ENCODE measurements at places on chromosomes 1 and 21.

DNA sequence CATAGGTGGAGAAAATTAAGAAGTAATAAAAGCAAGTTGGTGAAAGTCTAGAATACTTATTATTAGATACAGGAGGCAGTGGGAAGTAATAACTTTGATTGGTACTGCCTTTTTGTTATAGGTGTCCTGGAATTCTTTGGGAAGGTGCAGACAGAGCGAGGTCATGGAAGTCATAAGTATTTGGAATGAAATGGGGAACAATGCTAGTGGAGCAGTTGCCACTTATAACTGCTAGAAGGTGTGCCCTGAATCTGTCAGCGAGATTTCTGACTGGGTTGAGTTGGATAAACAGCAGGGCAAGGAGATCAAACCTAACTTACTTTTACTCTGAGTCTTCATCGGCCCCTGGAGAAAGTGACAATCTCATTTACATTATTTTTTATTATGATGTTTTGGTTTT, 69.6 kb downstream of the LHX9 start:
- no peak for DNase-seq

DNA sequence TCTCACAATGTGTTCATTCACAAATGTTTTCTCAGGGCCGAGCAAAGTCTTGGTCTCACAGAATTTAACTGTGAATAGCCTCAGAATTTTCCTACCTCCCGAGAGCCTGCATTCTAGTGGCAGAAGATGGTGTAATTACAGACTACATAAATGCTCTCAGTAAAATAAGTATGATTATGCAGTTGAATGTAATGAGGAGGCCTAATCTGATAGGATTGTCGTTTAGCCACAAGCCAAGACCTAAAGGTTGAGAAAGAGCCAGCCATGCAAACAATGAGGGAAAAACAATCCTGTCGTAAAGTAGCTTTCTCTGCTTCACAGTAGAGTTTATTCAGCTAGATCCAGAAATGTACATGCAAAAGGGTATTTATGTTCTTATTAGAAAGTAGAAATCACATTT, 607.8 kb upstream of the B3GALT2 start:
- no peak for DNase-seq

DNA sequence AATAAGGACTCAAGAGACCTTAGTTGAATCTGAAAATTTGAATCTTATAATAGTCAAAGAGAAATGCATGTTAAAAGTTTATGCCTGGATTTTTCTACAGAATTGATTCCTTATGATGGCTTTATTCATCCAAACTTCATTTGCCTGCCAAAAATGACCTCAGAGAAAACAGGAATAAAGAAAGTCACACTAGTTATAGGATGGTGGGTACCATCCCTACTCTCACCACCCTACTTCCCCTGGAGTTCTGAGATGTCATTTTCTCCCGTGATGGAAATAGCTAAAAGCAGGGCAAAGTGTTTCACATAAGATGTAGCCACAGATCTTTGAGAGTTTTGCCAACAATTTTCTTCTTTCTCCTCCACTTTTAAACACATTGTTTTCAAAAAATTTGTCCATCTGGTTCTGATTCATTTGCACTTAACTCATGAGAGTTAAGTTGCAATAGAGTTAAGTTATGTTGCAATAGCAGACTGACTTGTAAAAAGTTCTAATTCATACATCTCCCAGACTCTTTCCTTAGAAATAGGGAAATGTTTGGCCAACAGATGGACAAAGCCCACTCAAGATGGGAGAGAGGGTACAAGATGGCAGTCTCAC, 384.6 kb downstream of the PLPP3 start:
- no peak for DNase-seq

GRCh38 chr1:116460783-116461376, 87.8 kb downstream of the ATP1A1 start:
- DNase-seq, result no peak

GRCh38 chr21:46000182-46000730, 18.7 kb downstream of the COL6A1 start:
- no peak for DNase-seq

- peak; percentile 48 for DNase-seq
Observed at GRCh38 chr1:2233997-2234761, 6.1 kb downstream of the SKI start.

- DNase-seq, result no peak
Observed at GRCh38 chr21:34693192-34693810, 24.5 kb downstream of the CLIC6 start.

GRCh38 chr21:44576025-44576420, 2.5 kb downstream of the KRTAP10-4 start:
- no peak for DNase-seq

DNA sequence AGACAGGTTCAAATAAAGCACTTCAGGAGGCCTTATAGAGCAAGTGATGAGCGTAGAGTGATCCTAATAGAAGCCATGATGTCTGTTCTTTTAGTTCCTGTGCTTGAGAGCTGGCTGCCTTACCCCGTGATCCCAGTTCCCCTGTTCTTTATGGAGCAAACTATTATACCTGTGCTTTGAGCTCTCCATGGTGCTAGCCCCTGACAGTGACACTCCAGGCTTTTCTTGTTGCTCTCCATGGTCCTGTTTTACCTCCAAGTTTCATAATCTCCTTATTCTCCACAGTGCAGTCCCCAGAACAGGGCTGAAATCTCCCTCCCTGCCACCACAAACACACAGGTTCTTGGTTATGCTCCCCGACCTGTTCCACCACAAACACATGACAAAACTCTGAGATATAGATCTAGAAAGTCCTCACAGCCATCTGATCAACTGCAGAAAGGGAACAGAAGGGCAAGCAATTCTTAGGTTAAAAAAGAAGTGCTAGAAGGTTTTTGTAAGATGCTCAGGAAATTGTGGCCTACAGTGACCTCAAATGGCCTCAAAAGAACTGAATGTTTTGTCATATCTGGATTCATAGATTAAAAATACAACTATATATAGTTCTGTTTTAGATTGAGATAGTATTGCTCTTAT, 6.0 kb downstream of the CADM3 start:
- DNase-seq, result no peak

DNA sequence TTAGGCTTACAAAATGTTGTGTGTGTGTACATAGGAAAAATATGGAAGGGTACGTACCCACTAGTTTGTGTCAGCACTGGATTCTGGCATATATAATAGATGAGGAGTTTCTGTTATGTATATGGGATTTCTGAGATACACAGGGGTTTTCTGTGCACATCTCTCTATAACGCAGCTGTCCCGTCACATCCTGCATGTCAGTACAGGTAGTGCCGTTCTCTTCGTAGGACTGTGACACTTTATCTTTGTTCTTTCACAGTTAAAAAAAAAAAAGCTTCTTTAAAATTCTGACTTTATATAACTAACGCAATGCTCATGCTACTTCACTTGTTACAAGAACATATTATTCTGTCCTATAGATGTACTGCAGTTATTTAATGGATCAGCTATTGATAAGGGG, 42.9 kb downstream of the ADARB1 start:
- DNase-seq, result no peak

GRCh38 chr1:228021355-228022030, 14.7 kb downstream of the WNT3A start:
- no peak for DNase-seq

- no peak for DNase-seq
Observed at GRCh38 chr1:19772053-19772452, 27.7 kb downstream of the TMCO4 start.

DNA sequence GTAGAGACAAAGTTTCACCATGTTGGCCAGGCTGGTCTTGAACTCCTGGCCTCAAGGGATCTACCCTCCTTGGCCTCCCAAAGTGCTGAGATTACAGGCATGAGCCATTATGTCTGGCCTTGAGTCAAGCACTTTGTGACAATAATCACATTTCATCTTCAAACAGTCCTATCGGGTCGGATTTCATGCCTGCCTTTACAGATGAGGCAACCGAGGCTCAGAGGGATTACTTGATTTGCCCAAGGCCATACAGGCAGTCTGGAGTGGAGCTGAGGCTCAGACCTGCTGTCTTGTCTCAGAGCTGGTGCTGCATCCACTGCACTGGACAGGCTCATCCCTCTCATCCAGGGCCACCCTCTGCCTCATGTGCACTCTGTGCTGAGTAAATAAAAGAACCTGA, 26.6 kb downstream of the FAM151A start:
- no peak for DNase-seq

- DNase-seq, result no peak
Observed at GRCh38 chr1:77994117-77994705, 10.5 kb upstream of the DNAJB4 start.

DNA sequence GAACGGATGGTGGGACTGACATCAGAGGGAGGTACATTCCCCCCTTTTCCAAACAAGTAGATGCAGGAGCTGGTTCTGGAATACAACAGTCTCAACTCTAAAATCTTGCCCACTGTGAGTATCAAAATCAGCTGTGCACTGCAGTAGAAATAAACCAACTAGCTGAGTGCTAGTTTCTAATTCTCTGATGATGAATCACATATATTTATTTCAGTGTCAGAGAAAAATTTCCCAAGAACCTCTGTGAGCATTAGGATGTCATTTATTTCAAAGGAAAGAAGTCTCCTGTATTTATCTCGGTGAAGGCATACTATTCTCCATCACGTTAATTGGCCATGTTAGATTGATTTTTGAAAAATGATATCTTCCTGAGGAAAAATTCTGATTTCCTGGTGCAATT, 67.1 kb downstream of the LHX9 start:
- no peak for DNase-seq

DNA sequence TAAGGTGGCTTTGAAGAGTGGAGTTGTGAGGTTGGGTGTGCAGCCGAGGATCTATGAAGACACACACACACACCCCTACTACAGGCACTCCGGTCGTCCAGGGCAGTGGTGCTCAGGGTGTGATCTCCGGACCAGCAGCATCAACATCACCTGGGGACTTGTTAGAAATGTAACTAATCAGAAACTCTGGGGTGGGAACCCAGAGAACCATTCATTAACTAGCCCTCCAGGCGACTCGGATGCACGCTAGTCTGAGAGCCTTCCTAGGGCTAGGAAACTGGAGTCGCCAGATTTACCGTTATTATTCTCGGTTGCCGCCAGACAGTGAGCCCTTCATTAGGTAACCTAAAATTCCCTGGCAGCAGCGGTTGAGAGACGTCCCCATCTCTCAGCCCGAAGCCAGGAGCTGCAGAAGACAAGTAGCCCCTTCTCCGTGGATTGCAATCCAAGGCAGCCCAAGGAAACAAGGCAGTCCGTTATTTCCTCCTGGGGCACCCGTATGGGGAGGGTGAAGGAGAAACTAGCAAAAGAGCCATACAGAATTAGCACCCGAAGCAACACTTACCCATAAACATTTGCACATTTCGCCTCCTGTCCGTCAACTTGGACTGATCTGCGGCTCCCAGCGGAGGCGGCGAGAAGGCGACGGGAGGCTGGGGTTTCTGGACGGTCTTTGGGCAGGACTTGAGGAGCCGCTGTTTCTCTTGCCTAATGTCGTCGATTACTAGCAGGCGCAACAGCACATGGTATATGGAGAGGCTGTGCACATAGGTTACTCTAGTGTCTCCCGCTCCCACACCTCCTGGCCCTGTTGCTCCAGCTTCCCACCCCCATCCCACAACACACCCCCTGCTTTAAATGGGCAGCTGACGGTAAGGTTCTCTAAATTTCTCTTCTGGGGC, 2.9 kb upstream of the CCN1 start:
- no peak for DNase-seq

DNA sequence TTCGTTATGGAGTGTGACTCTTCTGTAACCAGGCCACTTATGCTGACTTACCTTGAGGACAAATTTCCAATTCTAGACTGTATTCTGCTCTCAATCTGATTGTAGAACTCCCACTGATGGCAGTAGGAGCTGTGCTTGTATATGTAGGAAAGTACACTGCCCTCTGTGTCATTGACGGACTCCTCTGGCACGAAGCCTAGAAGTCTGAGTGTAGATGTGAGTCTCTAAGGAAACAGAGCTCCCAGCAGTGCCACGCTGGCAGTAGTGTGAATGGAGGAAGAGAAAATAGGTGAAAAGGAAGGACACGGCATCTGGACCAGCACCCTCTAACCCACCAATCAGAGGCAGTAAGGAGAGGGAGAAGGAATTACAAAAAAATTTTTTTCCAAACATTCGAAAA, 130.4 kb upstream of the ADGRL2 start:
- DNase-seq, result no peak

GRCh38 chr21:14300074-14300473, 82.9 kb downstream of the HSPA13 start:
- no peak for DNase-seq

DNA sequence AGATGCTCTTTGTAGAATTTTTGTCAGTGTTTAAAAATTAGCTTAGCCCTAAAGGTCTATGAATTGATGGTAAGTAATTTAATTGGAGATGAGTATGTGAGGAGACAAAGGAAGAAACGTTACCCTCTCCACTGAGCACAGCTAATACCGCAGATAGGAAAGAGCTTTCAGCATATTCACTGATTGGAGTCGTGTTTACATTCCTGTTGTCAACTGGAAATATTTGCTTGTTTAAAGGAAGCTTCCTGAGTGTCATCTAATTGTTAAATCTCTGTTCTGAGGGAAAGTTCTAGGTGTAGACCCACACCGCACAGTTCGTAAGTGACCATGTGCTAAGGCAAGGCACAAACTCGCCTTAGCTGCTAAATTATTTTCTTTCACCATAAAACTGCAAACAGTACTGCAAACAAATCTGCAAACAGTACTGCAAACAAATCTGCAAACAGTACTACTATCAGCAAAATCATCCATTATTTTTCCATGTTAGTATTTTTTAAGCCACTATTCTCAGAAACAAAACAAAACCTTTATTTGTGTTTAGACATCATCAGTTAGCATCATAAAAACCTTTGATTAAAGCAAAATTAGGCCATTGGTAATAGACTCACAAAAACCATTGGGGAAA, 32.6 kb downstream of the TOMM20 start:
- DNase-seq, result no peak

DNA sequence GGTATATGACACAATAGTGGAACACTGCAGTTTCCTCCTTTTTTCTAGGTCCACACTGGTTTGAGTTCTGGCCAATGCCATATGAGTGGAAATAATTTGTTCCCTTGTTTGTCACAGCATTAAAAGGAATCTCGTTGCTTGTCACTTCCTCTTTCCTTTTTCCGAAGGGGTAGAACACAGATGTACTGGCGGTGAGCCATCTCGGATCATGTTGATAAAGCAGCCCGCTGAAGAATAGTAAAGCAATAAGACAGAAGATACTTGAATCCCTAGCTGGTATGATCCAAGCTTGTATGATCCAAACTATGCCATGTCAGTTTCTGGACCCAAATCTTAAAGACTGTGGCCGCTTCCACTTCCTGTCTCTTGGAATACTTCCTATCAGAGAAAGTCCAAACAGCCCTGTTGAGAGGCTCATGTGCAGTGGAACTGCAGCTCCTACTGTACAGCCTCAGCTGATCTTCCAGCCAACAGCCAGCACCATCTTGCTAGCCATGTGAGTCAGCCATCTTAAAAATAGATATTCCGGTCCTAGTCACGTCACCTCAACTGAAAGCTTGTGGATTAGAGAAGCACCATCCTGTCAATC, 40.3 kb downstream of the CFHR5 start:
- DNase-seq, result no peak

GRCh38 chr1:20569523-20570098, 17.2 kb downstream of the FAM43B start:
- no peak for DNase-seq
